ENCODE measurements at places on chromosomes 5 and 9.

GRCh38 chr9:103949096-103949495 lies 145.0 kb upstream of the SMC2 start:
- DNase-seq = no peak

DNA sequence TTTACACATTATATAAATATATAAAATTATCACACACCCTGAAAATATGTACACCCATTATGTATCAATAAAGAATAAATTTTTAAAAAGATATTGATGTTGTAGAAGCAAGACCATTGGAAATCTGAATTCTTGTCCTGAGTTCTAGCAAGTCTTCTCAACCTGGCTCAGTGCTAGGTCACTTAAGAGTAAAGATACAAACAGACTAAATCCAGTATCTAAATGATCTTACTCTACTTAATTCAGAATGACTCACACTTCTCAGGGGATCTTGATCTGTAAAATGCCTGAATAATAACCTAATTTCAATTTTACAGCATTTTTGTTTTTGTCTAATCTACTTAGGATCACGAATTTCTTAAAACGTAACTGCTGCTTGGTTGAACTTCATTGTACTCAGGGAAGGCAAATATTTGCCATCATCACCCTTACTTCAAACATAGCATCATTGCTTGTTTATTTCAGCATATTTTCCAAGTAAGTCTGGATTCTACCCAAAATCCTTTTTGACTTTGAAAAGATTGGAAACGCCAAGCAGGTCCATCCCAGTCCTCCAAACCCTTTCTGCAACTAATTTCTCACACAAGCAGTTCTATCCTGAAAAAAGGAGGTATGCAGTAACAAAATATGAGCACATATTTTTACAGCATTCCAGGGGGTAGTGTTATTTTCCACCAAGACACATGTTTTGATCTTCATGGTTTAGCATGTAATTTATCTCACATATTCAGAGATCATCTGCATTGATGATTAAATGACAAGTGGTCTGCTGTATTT lies 582.6 kb downstream of the PSAT1 start:
- DNase-seq = no peak

DNA sequence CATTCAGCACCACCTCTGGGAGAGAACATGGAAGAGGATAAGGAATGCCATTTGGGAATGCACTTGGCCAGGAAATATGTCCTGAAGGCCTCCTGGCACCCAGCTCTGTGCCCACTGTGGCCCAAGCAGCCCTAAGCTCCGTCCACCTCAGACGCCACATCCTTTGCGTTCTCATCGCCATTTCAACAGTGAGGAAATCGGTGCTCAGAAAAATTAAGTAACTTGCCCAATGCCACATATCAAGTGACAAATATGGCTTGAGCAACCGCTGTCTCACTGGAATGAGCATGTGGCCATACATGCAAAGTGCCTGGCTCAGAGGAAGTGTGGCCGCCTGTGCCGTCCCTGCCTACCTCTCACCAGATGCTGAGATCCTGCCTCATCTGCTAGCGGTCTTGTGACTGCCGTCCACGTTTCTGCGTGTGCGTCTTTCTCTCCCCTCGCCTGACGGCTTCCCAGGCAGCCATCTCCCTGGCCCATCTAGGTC lies 984 bp upstream of the DOK3 start:
- DNase-seq = no peak

DNA sequence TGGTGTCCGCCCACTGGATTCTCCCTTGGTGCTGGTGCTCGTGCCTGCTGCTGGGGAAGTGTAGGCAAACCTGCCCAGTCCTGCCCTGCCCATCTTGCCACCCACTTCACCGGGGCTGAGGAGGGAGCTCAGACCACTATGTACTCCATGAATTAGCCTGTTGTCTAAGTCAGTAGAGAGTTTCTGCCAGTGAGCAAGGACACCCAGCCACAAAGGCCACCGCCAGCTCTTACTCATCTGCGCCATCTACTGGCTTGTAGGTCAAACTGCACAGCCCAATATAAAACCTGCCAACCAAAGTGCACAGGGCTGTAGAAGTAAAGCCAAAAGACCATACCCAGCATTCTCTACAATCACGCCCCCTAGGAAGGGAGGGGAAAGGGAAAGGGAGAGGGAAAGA lies 102.3 kb downstream of the GLIS3 start:
- no peak for DNase-seq

GRCh38 chr5:168578538-168579487 lies at the start of gene PANK3:
Gene PANK3 (minus strand): TSS chr5:168579368. CDS start chr5:168579283, 85 bp downstream.
- DNase-seq = peak; percentile 30

- no peak for DNase-seq
Measured at GRCh38 chr9:132410642-132411041, 631 bp downstream of the CFAP77 start.

DNA sequence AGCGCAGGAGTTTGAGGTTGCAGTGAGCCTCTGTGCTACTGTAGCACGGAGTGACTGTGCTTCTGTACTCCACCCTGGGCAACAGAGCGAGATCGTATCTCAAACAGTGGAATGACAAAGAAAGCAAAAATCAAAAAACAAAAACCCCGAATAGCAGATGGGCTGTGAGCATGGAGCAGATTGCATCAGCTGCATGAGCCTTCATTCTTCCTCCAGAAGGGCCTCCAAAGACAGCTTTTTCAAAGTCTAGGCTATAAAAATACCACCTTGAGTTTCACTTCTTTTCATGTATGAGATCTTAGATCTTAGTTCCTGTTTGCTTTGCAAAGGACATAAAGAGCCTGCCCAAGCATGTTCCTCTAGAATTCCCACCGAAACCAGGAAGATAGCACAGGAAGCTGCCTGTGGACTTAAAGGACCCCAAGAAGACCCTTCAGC lies 15.0 kb upstream of the HSPB3 start:
- DNase-seq = peak; percentile 17

- no peak for DNase-seq
Measured at GRCh38 chr9:92170848-92171247, 55.6 kb upstream of the SPTLC1 start.

DNA sequence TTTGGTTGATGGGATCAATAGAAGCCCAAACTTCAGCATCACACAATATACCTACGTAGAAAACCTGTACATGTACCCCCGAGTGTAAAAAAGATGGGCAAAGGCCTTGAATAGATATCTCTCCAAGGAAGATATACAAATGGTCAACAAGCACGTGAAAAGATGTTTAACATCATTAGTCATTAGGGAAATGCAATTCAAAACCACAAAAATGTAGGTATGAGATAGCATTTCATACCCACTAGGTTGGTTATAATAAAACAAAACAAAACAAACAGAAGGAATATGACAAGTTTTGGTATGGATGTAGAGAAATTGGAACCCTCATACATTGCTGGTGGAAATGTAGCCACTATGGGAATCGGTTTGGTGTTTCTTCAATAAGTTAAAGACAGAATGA lies 33.1 kb upstream of the PPARGC1B start:
- DNase-seq = peak; percentile 9

- DNase-seq = no peak
Measured at GRCh38 chr9:85062385-85063022, 393.0 kb downstream of the NTRK2 start.

GRCh38 chr5:135063511-135064234 lies 29.6 kb upstream of the PITX1 start:
- no peak for DNase-seq

GRCh38 chr5:110687485-110687884 lies 39.0 kb downstream of the TMEM232 start:
- no peak for DNase-seq

- peak; percentile 28 for DNase-seq
Measured at GRCh38 chr5:37494756-37495155, 115.6 kb downstream of the WDR70 start.

DNA sequence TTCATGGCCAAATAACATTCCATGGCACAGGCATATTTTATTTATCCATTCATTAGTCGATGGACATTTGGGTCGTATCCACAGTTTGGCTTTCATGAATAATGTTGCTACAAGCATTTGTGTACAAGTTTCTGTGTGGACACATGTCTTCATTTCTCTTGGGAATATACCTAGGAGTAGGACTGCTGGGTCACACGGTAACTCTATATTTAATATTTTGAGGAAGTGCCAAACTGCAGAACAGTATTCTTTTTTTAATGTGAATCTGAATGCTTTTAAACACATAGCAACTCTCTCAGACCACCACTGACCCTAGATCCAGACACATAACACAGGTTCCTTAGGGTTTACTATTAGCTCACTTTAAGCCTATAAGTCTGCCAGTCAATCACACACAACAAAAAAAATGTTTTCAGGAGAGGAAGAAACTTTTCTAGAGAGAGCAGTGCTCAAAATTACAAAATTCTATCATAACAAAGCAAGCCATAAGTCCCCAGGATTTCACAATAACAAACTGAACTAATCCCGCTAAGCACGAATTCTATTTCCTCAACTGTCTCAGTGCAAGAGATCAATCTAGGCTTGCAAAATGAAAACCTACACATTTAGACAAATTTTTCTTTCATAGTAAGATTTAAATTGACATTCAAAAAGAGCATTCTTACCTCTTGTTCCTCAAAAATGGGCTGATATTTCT lies 41.8 kb upstream of the GABBR2 start:
- DNase-seq = no peak

- DNase-seq = no peak
Measured at GRCh38 chr9:35639631-35640030, 11.1 kb downstream of the SIT1 start.

DNA sequence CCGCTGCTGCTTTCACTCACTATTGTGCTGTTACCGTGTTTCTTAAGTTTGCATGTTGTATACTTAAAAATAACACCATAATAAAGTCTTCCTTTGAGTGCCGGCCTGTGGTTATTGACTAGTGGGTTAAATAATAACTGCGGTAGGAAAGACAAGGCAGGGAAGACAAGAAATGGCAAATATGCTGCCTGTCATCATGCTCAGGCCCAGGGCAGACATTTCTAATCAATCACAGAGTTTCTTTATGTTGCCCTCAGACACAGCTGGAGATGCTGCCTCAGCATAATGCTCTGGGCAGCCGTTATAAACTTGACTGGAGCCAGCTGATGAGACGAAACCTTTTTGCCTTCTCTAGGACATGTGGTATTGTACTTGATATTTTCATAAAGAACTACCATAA lies 215.0 kb downstream of the GAPVD1 start:
- DNase-seq = no peak

DNA sequence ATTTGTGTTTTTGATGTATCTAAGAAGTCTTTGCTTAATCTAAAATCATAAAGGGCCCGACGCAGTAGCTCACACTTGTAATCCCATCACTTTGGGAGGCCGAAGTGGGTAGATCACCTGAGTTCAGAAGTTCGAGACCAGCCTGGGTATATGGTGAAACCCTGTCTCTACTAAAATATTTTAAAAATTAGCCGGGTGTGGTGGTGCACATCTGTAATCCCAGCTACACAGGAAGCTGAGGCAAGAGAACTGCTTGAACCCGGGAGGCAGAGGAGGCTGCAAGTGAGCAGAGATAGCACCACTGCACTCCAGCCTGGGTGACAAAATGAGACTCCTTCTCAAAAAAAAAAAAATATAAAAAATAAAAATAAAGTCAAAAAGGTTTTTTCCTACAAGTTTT lies 9.6 kb downstream of the IL6ST start:
- no peak for DNase-seq

DNA sequence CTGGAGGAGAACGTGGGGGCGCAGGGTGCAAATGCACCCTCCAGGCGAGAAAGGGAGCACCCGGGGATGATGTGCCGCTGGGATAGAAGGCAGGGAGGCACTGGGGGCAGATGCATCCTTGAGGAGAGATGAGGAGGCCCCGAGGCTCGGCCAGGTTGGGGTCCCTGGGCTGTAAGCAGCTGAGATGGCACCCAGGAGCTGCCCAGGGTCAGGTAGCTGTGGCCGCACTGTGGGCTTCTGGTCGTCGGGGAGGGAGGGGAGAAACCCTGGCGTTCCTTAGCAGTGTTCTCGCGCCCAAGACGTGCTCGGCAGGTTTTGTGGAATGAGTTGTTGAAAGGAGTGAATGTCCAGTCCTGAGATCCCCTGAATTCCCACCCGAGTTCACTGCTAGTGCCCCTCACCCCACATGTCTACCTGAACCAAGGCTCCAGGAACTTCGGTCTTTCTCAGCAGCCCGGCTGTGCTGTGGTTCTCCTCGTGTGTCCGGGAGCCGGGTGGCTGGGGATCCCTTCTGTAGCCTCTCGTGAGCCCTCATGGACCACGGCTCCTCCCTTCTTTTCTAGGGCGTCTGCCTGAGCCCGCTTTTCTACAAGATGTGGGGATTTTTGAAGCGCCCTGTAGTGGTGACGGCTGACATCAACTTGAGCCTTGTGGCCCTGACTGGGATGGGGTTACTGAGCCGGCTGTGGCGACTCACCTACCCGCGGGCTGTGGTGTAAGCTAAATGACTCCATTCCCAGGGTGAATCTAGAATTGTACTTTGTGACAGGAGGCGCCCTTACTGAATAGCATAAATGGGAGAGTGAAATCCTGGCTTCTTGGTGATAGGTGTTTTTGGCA lies 1.1 kb downstream of the POMT1 start:
- DNase-seq = peak; percentile 23

DNA sequence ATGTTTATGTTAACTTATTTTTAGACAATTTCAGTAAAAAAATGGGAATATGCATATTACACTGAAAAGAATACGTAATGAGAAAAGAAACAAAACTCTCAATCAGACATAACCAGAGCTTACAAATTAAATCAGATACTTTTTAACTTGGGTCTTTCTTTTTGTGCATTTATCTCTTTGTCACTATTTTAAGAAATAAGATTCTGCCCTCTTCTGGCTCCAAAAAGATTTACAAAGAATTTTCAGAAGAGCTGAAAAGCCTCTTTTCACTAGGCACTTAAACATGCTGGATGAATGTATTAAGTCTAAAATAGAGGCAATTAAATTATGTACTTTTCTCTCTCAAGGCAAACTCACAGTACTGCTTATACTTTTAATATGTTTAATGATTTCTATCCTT lies 55.5 kb downstream of the CEP120 start:
- peak; percentile 32 for DNase-seq

DNA sequence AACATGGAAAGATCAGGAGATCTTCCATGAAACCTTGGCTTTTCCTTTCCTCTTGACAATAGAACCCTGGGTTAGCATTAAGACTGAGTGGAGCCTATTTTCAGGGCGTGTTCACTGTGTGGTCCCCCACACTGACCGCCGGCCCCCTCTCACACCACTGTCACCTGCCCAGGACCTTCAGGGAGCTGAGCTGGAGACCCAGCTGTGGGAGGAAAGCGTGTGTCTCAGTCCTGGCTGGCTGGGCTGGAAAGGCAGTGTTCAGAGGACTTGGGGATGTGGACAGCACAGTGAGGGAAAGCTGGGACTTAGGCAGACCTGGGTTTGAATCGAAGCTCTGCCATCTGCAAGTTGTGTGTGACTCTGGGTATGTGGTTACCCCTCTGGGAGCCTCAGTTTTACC lies 268.1 kb downstream of the NSG2 start:
- no peak for DNase-seq

DNA sequence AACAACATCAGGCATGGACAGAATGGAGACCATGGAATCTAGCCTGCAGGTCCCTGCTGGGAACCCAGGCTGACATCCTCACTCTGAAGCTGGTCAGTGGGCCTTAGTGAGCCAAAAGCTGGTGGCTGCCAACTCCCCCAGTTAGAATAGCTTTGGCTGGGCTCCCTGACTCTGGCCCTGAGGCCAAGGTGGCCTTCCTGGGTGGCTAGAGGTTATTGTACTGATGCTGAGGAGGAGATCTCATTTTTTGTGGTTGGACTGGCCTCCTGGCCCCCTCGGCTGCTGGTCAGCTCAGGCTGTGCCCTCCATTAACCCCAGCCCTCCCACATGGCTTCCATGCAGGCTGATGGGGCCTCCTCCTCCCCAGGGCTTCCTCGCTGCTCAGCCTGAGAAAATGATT lies 101.2 kb upstream of the PANK3 start:
- DNase-seq = no peak

All from fibroblast of villous mesenchyme (primary cell).